ENCODE measurements at places on chromosomes 3 and 15. TPM values are rescaled to one million over a fixed set of nuclear protein-coding genes. Genes with fewer than 3 reads are reported as not detected.

DNA sequence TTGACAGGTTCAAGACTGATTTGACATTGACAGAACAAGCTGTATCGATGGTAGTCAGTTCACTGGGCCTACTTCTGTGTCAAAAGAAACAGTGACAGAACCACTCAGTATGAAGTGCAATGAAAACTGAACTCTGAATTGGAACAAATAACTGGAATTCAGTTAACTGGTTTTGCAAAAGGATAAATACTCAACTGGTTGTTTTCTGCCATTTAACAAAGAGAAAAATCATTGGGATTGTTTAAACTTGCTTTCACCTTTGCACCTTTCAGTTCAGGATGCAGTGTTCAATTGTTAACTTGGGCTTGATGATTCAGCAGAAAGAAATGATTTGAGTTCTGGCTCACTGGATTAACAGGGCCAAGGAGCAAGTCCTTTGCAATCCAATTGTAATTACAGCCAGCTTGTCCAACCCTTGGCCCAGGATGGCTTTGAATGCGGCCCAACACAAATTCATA lies 4.9 kb downstream of the BTD start:
- DNase-seq: no peak

DNA sequence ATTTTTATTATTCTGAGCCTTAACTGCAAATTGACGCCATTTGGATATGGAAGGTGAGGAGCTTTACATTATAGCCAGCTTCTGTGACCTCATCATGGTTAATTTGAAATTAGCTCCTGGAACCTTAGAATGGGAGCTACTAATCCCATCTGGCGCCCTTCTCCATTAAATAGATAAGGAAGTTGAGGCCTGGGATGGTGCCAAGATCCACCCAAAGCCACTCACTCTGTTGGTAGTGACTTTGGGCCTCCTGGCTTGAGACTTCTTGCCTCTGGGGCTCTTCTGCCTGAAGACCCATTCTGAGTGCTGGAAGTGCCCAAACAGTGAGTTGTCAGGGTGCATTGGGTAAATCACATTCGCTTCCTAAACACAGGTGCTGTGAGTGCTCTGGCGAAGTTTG lies 12.0 kb upstream of the HMCES start:
- no peak for DNase-seq

- peak; percentile 40 for DNase-seq
Observed at GRCh38 chr15:67839499-67839928, 331 bp downstream of the RNU6-1 start.

The CCR9 gene
- 0.44 TPM for total RNA-seq

The SI gene
- total RNA-seq: not detected

DNA sequence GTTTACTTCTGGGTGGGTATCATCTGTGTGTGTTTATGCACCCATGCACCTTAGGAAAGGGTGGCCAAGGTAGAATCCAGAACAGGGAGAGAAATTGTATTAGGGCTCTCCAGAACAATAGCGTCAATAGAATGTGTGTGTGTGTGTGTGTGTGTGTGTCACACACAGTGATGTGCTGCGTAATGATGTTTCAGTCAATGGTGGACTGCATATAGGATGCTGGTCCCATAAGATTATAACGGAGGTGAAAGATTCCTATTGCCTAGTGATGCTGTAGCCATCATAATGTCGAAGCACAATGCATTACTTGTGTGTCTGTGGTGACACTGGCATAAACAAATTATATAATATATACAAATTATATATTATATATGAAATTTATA lies 69.3 kb upstream of the PRR23C start:
- no peak for DNase-seq

The IFT57 gene
- 64.9 TPM for total RNA-seq

- no peak for DNase-seq
Observed at GRCh38 chr3:4107430-4107829, 195.7 kb upstream of the SETMAR start.

The PCNP gene
- 149 TPM for total RNA-seq

The SEMA3F gene
- total RNA-seq: not detected

DNA sequence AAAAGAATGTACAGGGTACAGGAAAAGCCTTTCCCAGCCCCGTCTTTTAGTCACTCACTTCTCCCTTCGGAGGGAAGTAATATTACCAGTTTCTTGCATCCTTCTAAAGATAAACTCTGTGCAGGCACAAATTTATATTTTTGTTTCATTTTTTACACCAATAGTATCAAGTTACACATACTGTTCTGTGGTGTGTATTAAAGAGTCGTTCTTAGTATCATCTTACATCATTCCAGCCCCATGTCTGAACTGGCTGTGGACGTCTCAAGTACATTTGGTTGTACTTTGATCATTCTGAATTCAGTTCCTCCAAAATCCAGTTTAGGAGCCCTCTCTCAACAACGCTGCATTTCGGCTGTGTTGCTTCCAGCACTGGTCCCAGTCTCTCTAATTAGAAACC lies 68.7 kb downstream of the LMLN start:
- DNase-seq: no peak

- DNase-seq: no peak
Observed at GRCh38 chr3:60523536-60523935, 727.7 kb downstream of the FHIT start.

The TMEM266 gene
- 0.16 TPM for total RNA-seq

The FSTL1 gene
- not detected for total RNA-seq

Measured in activated B cell treated with CpG ODN at 0.5 μM for 24 hours (primary cell).